Activated T-cell treated with anti-CD3 and anti-CD28 coated beads, Interleukin-2, amount 50 U/mL, for 24 hours (primary cell): ENCODE measurements at places on chromosomes 16 and 17.

- peaks cover 51% of the 10 kb centered on the region for H3K36me3 ChIP-seq
- no peaks in the 10 kb centered on the region for H3K27me3 ChIP-seq
- peaks cover 51% of the 10 kb centered on the region for H3K4me1 ChIP-seq
- no peak for DNase-seq
Measured at GRCh38 chr16:71846431-71846830, 655 bp downstream of the ATXN1L start.

- H3K27ac ChIP-seq = no peak overlapping the region
- H3K4me3 ChIP-seq = no peak overlapping the region
Measured at GRCh38 chr17:72192800-72193192, 72.0 kb downstream of the SOX9 start.

DNA sequence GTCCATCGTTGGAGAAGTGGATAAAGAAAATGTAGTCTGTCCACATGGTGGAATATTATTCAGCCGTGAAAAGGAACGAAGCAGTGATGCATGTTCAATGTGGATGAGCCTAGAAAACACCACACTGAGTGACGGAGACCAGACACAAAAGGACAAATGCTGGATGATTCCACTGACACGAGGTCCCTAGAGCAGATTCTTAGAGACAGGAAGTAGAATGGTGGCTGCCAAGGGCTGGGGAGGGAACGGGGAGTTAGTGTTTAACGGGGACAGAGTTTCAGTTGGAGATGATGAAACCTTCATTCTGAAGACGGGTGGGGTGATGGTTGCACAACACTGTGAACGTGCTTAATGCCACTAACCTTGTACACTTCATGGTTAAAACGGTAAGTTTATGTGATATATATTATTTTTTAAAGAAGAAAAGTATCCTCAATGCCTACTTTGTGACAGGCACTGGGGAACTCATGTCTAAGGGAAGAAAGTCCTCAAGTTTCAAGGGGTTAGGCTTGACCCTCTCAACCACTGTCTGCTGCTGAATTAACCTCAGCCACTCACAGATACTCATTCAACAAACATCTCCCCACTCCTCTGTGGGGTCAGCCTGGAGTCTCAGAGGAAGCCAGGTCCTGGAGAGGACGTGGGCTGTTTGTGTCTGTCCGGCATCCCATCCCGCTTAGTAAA, 17.6 kb downstream of the C16orf74 start:
- DNase-seq = no peak
- H3K27me3 ChIP-seq = no peaks in the 10 kb centered on the region
- no peak overlapping the region for H3K4me3 ChIP-seq

- peak overlapping the region; percentile 83 for H3K27ac ChIP-seq
- no peaks in the 10 kb centered on the region for H3K36me3 ChIP-seq
- H3K4me1 ChIP-seq = peaks cover 21% of the 10 kb centered on the region
- no peak overlapping the region for H3K4me3 ChIP-seq
- peak; percentile 54 for DNase-seq
Measured at GRCh38 chr17:75864448-75864871, 9.3 kb upstream of the WBP2 start.

- H3K27ac ChIP-seq = peak overlapping the region; percentile 83
- H3K4me1 ChIP-seq = peaks cover 75% of the 10 kb centered on the region
- no peaks in the 10 kb centered on the region for H3K27me3 ChIP-seq
- peak overlapping the region; percentile 49 for H3K4me3 ChIP-seq
- peak; percentile 68 for DNase-seq
Measured at GRCh38 chr17:17403899-17404576, 72.8 kb upstream of the MED9 start.

DNA sequence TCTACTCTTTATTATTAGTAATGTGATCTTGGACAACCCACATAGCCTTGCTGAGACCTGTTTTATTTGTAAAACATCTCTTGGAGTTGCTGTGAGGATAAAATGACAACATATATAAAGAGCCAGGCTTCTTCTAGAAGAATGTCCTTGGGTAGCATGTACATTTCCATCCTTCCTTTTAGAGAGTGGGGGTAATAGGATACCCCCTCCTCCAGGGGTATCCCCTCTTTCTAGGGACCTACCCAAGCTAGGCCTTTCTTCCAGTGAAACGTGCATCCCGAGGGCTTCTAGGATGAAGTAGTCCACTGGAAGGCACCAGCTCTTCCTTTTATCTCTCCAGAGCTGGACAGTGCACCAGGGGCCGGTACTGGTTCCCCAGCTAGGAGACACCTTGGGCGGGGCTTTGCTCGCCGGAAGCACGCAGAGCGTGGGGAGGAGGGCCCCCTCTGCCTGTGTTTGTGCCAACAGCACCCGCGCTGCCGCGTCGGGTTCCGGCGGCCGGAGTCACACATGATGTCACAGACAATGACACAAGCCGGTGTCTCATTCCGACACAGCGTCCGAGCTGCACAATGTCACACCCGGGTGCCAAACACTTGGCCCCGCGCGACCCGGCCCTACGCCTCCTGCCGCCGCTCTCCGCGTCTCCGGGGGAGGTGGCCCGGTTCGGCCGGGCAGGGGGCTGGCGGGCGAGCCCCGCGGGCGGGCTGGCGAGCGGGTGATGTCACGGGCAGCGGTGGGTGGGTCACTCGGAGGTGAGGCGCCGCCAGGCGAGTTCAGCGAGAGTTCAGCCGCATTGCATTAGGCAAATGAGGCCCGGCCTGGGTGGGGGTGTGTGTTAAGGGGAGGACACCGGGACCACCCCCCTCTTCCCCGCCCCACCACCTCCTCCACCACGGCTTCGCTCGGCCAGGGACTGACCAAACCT, 23.4 kb downstream of the GJD3 start:
- peak overlapping the region; percentile 61 for H3K4me3 ChIP-seq
- peaks cover 43% of the 10 kb centered on the region for H3K36me3 ChIP-seq
- peak overlapping the region; percentile 85 for H3K27ac ChIP-seq
- H3K4me1 ChIP-seq = peaks cover 73% of the 10 kb centered on the region

- H3K27me3 ChIP-seq = no peaks in the 10 kb centered on the region
- no peaks in the 10 kb centered on the region for H3K36me3 ChIP-seq
- H3K4me3 ChIP-seq = no peak overlapping the region
- H3K27ac ChIP-seq = no peak overlapping the region
- H3K4me1 ChIP-seq = no peaks in the 10 kb centered on the region
Measured at GRCh38 chr16:1435921-1436697, 5.2 kb downstream of the PERCC1 start.

DNA sequence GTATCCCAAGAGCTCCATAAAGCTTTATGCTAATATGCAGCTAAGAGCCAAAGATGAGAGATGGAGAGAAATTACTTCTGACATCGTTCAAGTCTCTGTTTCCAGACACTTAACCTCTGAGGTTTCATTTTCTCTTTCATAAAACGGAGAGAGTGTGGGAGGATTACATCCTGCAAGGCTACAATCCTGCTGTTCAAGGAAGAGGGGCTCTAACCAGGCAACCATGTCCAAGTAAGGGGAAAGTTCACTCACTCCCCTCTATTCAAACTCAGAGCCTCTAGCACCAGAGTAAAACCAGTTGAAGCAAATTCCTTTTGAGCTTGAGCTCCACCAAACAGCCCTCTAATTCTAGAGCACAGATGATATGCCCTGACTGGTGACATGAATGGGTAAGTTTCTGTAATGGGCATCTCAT, 397.4 kb downstream of the NPIPA8 start:
- H3K36me3 ChIP-seq = no peaks in the 10 kb centered on the region
- peak overlapping the region; percentile 55 for H3K4me3 ChIP-seq
- H3K27ac ChIP-seq = peak overlapping the region; percentile 10
- DNase-seq = no peak

DNA sequence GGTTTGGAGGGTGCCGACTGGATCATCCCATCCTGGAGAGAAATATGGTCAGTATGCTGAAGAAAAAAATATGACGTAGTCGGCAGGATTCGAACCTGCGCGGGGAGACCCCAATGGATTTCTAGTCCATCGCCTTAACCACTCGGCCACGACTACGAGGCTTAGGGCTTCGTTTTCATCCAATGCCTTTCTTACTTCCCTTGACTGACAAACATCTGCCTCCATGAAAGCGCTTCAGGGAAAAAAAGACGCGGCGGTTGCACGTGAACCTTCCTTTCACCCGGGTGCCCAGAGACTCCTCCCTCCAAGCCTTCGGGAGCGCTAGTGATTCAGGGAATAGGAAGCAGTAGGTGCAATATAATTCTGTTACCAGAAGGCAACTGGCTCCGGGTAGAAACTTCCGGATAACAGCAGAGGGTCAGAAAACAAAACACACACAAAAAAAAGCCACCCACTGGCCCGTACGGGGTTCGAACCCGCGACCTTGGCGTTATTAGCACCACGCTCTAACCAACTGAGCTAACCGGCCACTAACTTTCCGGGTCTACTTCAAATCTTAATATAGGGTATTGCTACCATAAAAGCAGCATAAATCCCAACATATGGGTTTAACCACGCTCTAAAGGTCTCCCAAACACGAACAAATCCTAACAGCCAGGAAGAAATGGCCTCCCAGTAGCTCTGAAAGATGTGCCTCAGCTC, 16.3 kb upstream of the AURKB start:
- H3K27me3 ChIP-seq = no peaks in the 10 kb centered on the region
- H3K27ac ChIP-seq = peak overlapping the region; percentile 94
- peak; percentile 79 for DNase-seq
- H3K36me3 ChIP-seq = peaks cover 62% of the 10 kb centered on the region
- H3K4me3 ChIP-seq = peak overlapping the region; percentile 69

DNA sequence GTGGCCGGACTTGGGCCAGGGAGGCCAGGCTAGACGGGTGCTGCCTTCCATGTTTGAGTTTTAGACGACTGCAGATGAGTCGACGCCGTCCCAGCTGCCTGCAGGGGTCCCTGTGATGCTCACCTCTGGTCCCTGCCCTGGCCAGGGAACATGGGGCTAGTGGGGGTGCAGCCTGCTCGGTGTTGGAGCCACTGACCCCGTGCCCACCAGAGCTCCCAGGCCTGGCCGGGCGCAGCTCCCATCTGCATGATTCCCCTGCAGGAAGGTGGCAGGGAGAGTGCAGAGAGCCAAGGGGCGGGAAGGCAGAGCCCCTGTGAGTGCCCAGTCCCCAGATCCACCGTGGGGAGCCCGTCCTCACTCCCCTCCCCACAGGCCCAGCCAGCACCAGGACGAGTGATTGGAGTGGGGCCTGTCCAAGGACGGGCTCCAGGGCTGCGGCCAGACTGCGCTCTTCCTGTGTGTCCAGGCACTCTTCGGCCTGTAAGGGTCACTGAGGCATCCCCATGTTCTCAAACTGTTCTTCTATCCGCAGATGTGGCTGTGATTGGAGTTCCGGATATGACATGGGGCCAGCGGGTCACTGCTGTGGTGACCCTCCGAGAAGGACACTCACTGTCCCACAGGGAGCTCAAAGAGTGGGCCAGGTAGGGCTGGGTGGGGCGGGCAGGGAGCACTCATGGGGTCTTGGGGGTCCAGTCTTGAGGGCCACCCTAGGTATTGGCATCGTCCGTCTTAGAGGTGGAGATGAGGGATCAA, 26.0 kb upstream of the CDH15 start:
- H3K4me3 ChIP-seq = no peak overlapping the region
- DNase-seq = no peak
- H3K36me3 ChIP-seq = peaks cover 79% of the 10 kb centered on the region

GRCh38 chr17:40097931-40098845, 2.2 kb downstream of the NR1D1 start:
- H3K27ac ChIP-seq = peak overlapping the region; percentile 95
- peaks cover 67% of the 10 kb centered on the region for H3K36me3 ChIP-seq
- H3K27me3 ChIP-seq = no peaks in the 10 kb centered on the region
- peaks cover 88% of the 10 kb centered on the region for H3K4me1 ChIP-seq
- DNase-seq = no peak

DNA sequence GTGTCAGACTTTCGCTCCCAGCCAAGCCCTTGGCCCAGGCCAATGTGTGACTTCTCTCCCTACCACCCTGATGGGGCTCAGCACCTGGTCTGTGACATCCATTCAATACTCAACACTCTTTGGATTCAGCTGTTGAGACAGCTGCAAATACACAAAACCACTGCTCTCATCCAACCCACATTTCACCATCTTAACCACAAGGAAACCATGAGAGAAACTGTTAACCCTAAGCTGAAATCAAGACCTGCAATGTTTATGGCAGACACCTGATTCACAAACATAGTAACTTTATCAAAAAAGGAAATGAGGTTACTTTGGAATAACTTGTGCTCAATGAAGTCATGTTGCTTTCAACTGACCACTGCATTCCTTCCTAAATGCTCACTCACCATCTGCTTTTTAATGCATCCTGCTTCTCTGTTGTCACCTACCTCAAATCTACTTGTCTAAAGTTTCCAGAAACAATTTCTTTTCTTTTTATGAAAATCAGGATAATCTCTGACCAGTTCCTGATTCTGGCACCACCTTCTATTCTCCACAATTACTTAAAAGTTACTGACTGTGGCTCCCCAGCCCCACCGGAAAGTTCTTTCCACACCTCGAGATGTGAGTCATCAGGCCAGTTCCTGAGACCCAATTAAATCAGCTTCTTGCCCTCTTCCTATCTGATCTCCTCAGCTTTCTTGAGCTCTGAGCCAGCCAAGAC, 88.2 kb downstream of the NOG start:
- DNase-seq = no peak
- peaks cover 4% of the 10 kb centered on the region for H3K4me1 ChIP-seq
- H3K36me3 ChIP-seq = no peaks in the 10 kb centered on the region
- no peak overlapping the region for H3K27ac ChIP-seq

DNA sequence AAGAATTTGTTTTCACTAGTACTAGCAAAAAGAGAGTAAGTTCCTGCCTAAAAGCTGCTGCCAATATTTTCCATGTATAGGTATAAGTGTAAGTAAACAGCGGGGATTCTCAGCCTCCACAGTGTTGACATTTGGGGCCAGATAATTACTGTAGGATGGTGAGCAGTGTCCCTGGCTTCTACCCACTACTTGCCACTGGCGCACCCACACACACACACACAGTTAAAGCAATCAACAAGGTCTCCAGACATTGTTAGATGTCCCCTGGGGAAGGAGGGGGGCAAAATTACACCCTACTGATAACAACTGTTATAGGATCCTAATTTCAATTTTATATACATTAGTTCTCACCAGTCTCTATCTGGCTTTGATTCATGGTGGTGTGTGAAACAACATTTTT, 417.0 kb upstream of the PSMD7 start:
- no peaks in the 10 kb centered on the region for H3K36me3 ChIP-seq
- no peaks in the 10 kb centered on the region for H3K4me1 ChIP-seq
- H3K27ac ChIP-seq = no peak overlapping the region
- H3K27me3 ChIP-seq = peaks cover 6% of the 10 kb centered on the region
